Fibroblast of skin of left biceps (primary cell): ENCODE measurements at places on chromosomes 11 and 22.
A peak's percentile ranks its signal among the peaks of the same experiment; 100 is the strongest.

GRCh38 chr22:48039326-48039725 lies 1276.9 kb downstream of the TBC1D22A start:
- DNase-seq, result no peak

GRCh38 chr11:105236664-105237063 lies 97.1 kb upstream of the CARD18 start:
- peak; percentile 71 for DNase-seq

GRCh38 chr22:26593763-26594162 lies 3.8 kb upstream of the TPST2 start:
- DNase-seq, result no peak

DNA sequence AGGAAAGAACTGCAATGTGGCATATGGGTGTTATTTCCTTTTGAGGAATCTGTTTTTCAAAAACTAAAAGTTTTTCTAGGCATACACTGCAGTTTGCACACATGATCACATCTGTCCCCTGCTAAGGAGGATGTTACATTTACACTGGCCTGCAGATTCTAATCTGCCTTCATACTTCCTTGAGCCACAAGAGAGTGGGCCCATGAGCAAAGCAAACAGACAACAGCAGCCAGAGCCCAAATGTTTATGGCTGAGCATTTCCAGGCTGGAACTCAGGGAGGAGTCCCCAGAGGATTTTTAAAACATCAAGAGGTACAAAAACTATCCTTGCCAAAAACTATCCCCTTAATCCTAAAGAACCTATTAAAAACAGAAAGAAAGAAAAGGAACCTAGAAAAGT lies 117.2 kb upstream of the MTNR1B start:
- DNase-seq, result no peak

DNA sequence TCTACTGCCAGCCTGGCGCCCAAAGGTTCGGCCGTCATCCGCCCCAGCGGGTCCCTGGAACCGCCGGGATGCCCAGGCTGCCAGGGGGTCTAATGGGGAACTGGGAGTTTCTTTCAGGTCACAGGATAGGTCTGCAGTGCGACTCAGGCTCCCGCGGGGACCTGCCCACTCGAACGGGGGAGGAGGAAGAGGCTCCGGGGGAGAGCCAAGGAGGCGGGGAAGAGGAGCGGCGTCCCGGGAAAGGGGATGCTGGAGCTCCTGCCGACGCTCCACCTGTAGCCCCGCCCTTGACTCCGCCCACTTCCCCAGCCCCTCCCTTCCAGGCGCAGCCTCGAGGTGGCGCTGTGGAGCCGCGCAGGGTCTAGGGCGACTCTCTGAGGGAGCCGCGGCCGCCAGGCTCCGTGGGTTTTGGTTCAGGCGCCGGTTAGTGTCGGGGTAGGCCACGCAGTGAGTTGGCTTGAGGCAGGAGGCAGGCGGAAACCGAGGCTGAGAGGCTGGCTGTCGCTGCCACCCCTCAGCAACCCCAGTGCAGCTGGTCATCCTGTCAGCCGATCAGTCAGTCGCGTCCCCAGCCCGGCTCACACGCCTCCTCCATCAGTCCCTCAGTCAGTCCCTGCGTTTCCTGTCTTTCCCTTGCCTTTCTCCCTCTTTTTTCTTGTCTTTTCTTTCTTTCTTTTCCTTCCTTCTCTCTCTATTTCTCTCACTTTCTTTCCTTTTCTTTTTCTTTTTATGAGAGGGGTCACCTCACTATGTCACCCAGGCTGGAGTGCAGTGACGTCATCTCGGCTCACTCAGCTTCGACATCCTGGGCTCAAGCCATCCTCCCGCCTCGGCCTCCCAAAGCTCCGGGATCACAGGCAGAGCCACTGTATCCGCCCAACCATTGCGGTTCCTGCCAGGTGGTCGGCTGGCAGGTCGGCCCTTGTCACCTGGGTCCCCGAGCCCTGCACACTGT lies 26.4 kb downstream of the YWHAH start:
- peak; percentile 17 for DNase-seq

- no peak for DNase-seq
Measured at GRCh38 chr11:122230385-122230755, 114.4 kb upstream of the BLID start.

GRCh38 chr11:120180551-120181232 lies 30.1 kb upstream of the OAF start:
- DNase-seq, result no peak

GRCh38 chr11:63813563-63814382 lies 517 bp downstream of the SPINDOC start:
- peak; percentile 10 for DNase-seq

DNA sequence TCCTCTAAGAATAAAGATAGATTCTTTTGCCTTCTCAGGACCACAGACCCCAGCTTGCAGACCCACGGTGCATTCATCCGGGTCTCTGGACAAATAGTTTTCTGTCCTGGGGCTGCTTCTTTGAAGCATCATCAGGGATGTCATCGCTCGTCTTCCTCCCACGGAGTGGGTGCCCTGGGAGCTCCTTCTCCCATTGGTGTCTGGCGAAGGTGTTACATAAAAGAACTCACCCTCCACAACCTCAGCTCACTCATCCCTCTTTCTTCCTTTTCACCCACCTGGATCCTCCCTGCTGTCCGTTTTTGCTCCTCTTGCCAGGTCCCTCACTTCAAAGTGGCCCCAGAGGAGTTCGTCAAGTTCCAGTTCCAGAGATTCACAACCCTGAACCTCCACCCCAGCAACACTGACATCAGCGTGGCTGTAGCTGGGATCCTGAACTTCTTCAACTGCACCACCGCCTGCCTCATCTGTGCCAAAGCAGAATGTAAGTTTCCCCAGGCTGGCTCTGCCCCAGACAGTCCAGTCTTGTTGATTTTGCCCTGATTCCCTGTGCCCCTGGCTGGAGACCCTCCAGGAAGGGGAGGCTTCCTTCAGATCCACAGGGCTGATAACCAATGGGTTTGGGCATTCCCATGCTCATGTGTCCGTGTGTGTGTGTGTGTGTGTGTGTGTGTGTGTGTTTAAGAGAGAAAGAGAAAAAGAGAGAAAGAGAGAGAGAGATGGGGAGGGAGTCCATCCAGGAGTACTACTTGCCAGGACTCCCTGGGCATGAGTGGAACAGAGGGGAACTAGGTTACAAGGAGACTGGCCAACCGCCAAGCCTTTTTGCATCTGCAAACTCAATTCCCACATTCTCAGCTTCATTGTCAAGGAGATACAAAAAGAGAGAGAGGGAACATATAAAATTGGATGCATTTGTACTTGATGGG lies 204.2 kb upstream of the TBCEL start:
- no peak for DNase-seq

- no peak for DNase-seq
Measured at GRCh38 chr22:31230871-31231621, 18.9 kb downstream of the LIMK2 start.
